AG20443 (cell line): ENCODE measurements at places on chromosomes 7 and 10.

DNA sequence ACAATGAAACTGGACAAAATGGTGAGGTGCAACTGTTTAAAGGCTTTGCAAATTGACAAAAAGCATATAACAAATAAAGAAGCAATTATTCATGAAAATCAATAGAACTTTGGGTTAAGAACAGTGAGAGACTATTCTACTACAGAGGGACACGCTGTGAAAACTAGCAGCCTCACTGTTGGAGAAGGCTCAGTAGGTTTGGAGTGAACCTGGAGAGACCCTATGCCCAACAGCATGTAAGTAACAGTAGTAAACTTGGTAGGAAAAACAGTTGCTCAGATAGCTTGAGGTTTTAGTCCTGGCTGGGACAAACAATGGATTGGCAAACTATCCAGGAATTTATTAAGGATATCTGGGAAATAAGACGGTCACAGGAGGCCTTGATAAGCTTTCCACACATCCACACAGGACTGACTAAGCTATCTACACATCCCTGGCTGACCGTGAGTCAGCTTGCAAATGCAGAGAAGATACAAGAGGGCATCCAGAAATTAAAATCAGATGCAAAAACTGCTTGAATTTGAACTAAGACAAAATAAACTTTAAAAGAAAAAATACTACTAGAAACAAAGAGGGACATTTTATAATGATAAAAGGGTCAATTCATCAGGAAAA, 15.9 kb downstream of the FAM149B1 start:
- DNase-seq = peak; percentile 61

- DNase-seq = no peak
These were observed 6.5 kb downstream of the UROS start for GRCh38 chr10:125816548-125816947.

- no peak for DNase-seq
These were observed 370.2 kb downstream of the ARL4A start for GRCh38 chr7:13057462-13058200.

DNA sequence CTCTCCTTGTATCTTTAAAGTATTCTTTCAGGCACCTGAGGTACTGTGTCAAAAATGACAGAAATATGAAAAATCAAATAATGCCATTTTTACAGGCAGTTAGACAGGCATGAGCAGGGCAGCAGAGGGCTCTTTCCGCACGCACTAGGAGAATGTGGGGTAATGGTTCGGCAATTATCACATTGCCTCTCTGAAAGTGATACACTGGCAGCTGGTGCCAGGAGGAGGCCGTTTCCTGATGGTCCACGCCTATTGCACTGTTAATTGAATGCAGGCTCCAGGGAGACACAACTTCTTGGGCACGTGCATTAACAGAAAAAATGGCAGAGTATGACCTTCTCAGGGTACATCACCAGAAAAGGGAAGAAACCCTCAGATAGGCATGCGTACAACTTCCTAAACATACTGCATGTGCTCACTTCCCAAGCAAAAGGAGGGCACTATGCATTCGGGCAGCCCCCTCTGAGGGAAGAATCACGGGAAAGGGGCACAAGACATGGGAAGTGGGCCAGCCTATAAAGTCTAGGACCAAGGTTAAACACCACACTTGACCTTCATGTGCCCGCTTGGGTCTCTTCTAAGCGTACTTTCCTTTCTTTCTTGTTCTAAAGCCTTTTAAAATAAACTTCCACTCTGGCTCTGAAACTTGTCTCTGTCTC, 161.7 kb downstream of the TNS3 start:
- DNase-seq = no peak

GRCh38 chr10:121437596-121437995, 160.6 kb downstream of the FGFR2 start:
- no peak for DNase-seq

DNA sequence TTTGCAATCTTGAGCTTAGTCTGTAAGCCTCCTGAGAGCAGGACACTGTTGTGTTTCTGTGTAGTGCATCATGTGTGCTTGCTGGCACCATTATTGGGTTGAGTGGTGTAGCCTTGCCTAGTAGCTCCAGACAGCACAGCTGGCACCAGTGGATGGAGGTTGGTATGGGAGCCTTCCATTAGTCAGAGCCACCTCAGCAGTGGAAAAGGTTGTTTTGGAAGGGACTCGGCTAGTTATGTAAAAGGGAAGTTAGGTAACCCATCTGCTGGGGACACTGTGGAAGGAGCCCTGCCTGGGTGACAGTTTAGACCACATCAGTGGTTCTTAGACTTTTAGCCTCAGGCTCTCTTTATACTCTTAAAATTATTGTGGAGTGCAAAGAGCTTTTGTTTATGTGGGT, 16.3 kb downstream of the MINDY4 start:
- no peak for DNase-seq

DNA sequence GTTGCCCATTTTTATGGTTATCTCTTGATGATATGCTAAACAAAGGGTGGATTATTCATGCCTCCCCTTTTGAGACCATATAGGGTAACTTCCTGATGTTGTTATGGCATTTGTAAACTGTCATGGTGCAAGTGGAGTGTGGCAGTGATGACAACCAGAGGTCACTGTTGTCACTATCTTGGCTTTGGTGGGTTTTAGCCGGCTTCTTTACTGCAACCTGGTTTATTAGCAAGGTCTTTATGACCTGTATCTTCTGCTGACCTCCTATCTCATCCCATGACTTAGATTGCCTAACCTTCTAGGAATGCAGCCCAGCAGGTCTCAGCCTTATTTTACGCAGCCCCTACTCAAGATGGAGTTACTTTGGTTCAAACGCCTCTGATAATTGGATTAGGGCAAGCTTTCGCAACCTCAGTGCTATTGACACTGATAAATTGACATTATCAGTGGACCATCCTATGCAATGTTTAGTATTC, 36.9 kb downstream of the BAG3 start:
- no peak for DNase-seq

DNA sequence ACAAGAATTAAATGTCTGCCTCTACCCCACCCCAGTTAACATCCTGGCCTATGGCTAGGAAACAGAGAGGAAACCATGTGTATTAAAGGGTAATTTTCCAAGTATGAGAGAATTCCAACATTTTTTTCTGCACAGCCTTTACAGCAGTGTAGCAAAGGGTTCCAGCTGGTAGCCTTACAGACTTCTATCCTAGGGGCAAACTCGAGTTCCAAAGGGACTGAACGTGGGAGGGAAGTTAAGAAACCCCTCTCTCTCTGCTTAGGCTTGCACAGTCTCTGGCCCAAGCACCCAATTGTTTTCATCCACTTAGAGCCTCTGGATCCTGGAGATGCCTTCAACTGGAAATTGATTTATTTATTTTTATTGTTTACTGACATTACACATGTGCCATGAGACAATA, 60.3 kb downstream of the SLC16A12 start:
- no peak for DNase-seq

- DNase-seq = no peak
These were observed 207.3 kb upstream of the SH2B2 start for GRCh38 chr7:102079140-102080018.

- DNase-seq = peak; percentile 74
These were observed 190.0 kb downstream of the PLXNA4 start for GRCh38 chr7:132386201-132386681.

DNA sequence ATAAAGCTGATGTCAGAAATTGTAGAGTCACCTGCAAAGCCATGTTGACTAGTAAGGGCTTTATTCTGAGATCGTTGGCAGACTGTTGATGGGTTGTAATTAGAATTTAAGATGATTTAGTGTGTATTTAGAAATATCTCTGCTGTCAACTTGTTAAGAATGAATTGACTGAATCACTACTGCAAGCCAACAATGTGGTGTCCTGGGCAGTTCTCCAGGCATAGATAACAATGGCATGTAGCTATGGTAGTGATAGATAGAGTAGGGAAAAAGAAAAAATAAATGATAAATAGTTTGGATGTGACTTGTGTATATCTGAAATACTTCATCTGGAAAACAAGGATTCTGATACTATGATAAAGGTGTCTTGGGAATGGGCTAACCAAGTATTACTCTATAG, 640.2 kb downstream of the ARL4A start:
- no peak for DNase-seq

GRCh38 chr10:36198322-36198721, 556.2 kb upstream of the FZD8 start:
- DNase-seq = no peak

DNA sequence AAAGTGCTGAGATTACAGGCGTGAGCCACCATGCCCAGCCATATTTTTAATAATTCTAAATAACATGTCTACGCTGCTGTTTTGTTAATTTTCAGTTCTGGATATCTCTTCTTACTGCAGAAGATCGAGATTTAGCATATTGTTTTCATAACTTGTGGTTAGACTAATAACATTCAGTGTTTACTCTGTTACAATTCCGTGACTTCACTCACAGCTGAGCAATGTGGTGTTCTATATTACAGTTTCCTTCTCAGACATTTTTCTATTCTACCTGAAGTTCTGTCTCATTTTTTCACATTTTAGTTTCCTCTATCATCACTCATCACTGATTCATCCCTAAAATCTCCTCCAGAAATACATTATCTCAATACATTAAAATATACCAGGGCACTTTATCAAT, 10.9 kb downstream of the RNF32 start:
- DNase-seq = peak; percentile 18

DNA sequence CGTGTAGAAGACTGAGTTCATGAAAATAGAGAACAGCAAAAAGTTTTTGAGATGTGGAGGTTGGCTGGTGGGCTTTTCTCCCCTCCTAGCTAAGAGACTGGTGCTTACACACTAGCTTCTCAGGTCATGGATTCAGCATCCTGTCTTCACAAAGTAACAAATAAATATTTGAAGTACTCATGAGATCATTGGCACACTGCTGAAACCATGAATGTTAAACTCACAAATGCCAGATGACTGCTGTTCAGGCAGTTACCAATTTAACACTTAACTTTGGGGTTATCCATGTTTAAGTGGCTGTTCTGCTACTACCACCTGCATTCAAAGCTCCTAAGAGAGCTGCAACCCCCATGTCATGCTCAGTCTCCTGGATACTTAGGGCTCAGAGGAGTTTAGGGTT, 119.0 kb upstream of the BET1 start:
- no peak for DNase-seq

- DNase-seq = no peak
These were observed 17.5 kb upstream of the C10orf71 start for GRCh38 chr10:49281461-49281860.

DNA sequence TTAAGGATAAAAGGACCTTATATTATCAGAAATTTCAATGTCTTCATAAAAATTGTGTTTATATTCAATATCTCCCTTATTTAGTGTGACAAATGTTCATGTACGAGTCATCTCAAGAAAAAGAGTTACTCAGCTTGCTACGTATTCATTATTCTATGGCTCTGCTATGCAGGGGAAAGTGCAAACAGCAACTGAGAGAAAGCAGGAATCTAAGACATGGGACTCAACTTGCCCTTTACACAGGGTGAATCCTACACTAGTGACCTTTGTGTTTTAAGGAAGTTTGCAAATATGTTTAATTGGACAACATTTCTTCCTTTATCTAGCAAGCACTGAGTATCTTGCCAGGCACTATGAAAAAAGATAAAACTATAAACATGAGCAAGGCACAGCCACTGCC, 104.7 kb downstream of the NPSR1 start:
- no peak for DNase-seq

DNA sequence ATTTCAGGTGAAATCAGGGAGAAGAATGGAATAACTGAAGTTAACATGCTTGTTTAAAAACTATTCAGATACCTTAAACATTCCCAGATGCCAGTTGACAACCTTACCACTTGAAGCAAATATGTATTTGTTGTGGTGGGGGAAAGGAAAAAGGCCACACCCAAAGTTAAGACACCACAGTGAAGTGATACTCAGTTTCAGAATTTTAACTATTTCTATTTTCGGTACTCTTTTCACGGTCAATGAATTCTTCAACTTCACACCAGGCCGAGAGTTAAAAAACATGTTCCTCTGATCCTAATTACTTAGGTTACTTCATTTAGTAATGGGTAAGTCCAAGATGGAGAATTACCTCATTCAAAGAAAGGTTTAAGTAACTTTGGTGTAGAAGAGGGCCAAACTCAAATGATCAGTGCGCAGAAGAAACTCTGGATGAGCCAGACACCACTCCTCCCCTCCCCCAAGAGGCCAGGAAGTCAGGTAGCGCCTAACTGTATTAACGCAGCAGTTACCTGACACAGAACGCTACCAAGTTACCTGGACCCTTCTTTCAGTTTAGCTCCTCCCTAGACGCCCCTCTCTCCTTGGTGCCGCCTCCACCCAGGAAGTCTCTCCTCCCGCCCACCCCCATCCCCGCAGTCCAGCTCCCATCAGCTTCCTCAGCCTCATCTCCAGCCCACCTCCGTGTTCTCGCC, 700 bp downstream of the MTPN start:
- DNase-seq = no peak

DNA sequence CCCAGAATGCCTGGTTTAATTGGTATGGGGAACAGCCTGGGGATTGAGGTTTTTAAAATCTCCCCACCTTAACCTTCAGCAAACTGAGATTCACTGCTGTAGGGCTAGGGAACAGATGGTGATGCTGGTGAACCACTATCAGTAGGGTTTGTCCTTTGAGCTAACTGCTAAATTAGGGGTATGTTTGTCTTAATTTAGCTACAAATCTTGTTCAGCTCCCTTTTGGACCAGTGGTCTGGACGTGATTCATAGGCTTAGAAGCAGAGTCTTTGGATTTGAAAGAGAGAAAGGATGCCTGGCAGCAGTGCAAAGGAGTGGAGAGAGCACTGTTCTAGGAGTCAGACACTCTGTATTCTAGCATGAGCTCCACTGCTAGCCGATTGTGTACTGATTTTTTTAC, 2.8 kb downstream of the HDAC9 start:
- DNase-seq = no peak

DNA sequence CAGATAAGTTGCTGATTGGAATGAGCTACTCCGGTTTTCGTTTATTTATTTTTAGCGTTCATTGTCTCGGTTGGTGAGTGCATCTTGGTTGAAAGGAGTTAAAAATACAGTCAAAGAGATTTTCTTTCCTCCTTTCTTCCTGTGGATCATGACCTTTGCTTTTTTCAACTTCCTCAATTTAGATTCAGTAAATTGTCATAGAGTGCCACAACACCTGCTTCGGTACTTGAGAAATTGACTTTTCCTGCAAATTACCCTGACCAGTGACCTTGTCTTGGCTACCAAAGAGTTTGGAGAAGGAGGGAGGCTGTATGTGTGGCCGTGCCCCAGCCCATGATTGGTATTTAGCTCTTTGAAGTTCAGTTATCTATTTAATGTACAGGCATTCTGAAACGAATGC, 128.7 kb downstream of the FAM204A start:
- no peak for DNase-seq

DNA sequence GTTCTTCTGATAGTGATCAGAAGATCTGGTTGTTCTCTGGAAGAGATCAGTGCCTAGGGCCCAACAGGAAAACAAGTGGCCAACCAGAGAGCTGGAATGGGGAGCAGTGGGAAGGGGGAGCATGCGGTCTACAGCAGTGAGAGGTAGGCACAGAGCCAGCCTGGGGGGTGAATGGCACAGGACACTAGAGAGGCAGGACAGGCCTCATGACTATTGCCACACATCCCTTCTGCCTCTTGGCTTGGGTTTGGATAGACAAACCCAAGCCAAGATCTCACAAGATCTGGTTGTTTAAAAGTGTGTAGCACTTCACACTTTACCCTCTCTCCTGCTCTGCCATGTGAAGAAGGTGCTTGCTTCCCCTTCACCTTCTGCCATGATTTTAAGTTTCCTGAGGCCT, 224.4 kb downstream of the ARHGAP12 start:
- no peak for DNase-seq

GRCh38 chr10:121337427-121337826, 260.8 kb downstream of the FGFR2 start:
- no peak for DNase-seq
